HuH-7.5 (cell line): ENCODE measurements at places on chromosomes 11 and 22.

GRCh38 chr22:40033586-40034380, 39.0 kb downstream of the FAM83F start:
- no peak for DNase-seq

DNA sequence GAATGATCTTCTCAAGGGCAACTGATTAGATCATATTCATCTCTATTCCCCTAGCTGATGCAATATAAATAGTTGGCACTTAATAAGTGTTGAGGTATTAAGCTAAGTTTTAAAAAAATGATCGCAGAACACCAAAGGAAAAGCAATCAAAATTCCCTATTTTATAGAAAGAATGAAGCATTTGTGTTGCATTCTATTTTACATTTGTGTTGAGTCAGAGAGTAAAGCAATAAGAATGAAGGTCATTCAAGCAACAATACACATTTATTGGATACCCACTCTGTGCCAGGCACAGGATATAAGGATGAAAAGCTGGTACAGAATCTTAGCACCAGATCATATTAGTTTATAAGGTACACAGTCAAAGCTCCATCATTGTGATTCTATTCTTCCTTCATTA, 686.4 kb upstream of the CCDC90B start:
- DNase-seq: no peak

DNA sequence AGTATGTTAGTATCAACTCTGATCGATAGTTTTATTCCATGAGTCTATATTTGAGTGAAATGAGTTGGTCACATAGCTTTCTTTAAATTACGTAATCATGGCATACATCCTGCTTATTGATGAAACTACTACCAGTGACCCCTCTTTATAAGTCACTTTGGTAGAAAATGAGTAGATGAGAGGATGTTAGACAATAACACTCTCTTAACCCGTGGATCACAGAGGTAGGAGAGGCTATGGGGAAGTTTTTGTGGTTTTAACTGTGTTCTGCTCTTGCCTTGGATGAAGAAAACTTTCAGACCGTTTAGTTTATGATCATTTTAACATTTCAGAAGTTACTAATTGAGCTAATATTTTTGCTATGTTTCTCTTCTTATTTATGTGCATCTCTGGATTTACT, 34.0 kb downstream of the TBCEL start:
- no peak for DNase-seq

DNA sequence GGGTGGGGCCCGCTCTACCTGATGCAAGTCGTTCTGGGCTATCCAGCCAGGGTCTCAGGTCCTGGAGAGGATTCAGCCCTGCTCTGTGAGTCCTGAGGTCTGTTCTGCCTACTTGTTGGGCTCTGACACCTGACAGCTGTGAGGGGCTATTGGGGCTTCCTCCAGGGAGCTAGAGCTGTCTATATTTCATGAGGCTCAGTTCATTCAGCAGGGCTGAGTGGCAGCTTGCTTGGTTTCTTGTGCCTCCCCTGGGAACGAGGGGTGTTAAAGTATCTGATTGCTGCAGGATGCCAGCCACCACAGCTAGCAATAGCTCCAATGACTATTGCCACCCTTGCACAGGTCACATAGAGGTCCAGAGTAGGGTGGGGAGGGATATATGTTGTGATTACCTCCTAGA, 26.7 kb downstream of the INSC start:
- DNase-seq: no peak

DNA sequence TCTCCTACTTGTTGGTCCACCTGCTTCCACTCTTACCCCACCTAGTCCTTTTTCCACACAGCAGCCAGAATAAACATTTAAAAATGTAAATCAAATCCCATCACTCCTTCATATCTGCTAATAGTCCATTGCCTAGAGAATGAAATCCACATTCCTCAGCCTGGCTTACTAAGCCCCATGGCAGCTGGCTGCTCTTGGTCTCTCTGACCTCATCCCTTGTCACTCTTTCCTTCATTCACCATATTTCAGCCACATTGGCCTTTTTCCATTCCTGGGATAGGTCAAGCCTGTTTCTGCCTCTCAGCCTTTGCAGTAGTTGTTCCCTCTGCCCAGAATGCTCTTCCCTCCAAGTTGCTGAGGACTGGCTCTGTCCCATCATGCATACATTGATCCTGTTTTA, 512.8 kb downstream of the INSC start:
- no peak for DNase-seq

DNA sequence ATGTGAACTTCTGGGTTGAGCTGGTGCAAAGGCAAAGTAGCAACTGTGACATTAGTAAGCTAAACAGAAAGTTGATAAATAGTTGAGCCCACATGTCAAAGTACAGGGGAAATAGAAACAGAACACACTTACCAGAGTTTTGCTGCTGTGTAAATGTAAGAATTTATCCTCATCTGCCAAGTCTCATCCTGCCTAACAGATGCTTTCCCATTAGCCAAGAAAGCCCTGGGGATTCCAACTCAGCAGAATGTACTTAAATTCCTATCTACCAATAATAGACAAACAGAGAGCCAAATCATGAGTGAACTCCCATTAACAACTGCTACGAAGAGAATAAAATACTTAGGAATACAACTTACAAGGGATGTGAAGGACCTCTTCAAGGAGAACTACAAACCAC, 7.3 kb upstream of the OR51A2 start:
- DNase-seq: no peak

DNA sequence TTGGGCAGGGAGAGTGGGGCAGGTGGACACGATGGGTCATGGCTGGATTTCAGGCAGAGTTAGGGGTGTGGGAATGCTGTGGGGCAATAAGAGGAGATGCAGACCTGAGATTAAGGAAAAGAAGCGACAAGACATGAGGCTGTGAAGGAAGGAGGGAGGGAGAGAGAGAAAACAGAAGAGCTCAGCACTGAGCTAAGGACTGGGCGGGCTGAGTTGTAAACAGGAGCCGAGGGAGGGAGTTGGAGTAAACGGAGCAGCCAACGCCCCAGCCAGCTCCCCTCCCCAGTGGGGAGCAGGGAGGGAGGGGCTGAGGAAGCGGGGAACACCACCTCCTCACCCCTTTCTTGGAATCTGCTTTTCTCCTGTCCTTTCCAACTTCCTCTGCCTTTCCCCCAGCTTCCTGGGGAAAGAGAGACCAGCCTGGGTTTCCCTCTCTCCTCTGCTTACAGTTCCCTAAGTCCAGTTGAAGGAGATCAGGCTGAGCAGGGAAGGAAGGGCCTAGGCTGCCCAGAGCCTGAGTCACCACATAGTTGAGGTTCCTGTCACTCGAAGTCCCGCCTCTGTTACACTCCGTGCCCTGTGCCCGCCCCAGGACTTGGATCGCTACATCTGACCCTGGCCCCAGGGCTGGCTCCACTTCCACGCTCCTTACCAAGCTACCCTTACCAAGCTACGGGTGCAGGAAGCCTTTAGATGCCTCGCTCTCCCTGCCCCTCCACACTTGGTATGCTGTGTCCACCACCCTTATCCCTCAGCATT, 6.7 kb upstream of the AHNAK start:
- DNase-seq: no peak

GRCh38 chr11:98940913-98941312, 79.8 kb upstream of the CNTN5 start:
- no peak for DNase-seq

GRCh38 chr11:83349296-83349695, 63.1 kb upstream of the CCDC90B start:
- no peak for DNase-seq

GRCh38 chr22:28798810-28799605, 1.4 kb downstream of the XBP1 start:
- peak; percentile 86 for DNase-seq

DNA sequence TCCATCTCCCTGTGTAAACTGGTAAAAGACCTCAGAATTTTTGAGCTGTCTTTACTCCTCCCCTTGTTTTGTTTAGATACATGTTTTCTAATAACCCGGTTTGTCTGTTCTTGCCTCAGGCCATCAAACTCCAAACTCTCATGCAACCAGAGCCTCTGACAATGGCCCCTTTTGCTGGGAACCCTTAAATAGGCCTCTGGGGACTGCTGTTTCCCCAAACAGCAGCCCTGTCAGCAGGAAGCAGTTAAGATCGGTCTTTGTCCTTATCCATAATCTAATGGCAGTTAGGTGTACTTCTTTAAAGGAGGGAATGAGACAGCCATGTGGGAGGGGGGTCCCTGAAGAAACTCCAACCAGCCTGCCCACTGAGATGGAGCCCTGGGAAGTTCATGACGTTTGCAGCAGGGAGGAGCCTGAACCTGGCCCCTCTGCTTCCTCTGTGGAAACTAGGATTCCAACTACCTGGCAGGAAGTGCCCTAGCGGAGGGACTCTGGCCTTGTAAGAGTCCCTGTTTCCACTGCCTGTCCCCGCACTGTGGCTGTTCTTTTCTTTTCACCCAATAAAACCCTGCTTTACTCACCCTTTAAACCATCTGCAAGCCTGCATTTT, 1354.4 kb downstream of the LRRC4C start:
- DNase-seq: no peak

GRCh38 chr11:10490398-10491241, 35.6 kb downstream of the AMPD3 start:
- no peak for DNase-seq

DNA sequence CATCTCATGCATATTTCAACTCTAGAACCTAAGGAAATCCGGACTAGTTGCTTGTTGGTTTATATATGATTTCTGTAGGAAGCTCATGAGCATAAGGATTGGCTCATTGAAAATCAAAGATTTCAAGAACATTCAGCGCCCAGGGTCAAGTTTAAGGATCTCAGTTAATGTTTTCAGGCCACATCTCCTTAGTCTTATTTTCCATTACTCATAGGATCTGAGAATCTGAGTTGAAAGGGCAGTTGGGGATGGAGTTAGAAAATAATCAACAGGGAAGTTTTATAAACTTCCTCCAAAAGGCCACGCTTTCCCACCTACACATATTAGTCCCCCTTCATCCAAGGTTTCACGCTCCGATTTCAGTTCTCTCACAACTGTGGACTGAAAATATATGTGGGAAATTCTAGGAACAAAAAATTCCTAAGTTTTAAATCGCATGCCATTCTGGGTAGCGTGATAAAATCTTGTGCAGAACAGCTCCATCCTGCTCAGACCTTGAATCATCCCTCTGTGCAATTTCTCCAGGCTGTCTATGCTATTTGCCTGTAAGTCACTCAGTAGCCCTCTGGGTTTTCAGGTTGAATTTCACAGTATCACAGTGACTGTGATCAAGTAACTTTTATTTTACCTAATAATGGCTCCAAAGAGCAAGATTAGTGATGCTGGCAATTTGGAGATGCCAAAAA, 160.2 kb downstream of the KIRREL3 start:
- no peak for DNase-seq

GRCh38 chr11:116649268-116649667, 123.5 kb downstream of the BUD13 start:
- no peak for DNase-seq

DNA sequence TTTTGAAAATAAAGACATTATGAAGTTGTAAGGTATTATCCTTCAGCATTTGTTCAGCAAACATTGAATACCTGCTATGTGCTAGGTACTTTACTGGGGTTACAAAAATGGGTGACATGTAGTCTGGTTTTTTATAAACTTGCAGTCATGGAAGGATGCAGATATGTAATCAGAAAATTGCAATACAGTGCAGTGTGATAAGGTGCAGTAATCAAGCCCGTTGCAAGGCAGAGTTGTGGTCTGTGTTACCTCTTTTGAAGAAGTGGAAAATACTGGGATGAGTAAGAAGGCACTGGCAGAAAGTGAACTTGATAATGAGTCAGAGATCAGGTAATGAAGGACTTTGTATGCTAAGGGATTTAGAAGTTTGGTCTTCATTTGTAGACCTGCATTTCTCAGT, 8.1 kb downstream of the FBXO7 start:
- DNase-seq: no peak

- no peak for DNase-seq
Observed at GRCh38 chr11:47192111-47192510, 5.9 kb upstream of the PACSIN3 start.

GRCh38 chr11:406796-407650, 7.8 kb downstream of the SIGIRR start:
- DNase-seq: peak; percentile 81
